ENCODE measurements at places on chromosomes 7 and 10.

DNA sequence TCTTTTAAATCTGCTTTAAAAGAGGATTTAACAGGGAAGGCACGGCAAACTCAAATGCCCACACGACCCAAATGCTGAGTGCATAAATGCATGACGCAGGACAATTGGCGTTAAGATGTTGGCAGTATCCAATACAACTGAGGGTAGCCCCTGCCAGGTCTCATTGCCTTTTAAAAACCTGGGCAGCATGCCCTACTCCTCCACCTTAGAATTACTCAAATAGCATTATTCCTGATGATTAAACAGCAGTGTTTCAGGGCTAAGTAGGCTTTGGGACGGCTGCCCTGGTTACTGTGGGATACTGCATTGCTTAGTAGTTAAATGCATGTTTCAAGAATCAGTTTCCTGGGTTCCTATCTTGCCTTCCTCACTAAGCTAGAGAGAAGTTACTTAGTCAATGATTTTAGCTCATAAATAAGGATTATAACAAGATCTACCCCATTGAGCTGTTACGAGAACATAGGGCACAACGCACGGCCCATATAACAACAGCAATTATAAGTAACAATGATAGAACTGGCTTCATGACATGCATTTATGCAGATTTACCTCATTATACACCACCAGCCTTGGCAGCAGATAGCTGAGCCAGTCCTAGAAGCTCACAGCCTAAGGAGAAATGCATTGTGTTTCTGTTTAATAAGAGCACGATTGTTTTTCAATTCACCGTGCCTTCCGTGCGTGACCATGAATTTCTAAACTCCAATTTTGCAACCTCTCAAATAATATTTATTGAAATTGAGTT lies 7.9 kb downstream of the TUBAL3 start:
- peaks cover 2% of the 10 kb centered on the region for H3K27me3 ChIP-seq
- no peaks in the 10 kb centered on the region for H3K36me3 ChIP-seq
- no peak overlapping the region for H3K27ac ChIP-seq
- H3K4me3 ChIP-seq: no peak overlapping the region
- H3K4me1 ChIP-seq: no peaks in the 10 kb centered on the region

- H3K36me3 ChIP-seq: peaks cover 8% of the 10 kb centered on the region
- H3K27me3 ChIP-seq: no peaks in the 10 kb centered on the region
- no peak overlapping the region for H3K27ac ChIP-seq
- no peak for DNase-seq
- peaks cover 11% of the 10 kb centered on the region for H3K4me1 ChIP-seq
Measured at GRCh38 chr7:27784399-27785053, 44.6 kb downstream of the TAX1BP1 start.

DNA sequence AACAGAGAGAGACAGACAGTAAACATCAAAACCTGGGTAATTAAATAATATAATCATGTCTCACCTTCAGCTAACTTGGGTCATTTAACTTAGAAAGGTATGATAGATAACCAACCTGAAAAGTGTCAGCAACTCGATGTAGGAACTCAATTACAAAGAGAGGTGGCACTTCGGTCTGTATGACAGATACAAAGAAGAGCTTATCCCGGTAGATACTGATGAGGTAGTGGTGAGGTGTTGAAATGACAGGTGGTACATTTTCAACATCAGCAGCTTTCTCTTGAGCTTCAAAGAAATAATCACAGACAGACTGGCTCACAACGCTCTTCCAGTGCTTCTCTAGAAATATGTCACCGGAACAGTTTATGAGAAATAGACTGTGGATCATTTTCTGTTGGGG lies 12.6 kb downstream of the AP3M1 start:
- no peak overlapping the region for H3K4me3 ChIP-seq
- no peaks in the 10 kb centered on the region for H3K27me3 ChIP-seq

DNA sequence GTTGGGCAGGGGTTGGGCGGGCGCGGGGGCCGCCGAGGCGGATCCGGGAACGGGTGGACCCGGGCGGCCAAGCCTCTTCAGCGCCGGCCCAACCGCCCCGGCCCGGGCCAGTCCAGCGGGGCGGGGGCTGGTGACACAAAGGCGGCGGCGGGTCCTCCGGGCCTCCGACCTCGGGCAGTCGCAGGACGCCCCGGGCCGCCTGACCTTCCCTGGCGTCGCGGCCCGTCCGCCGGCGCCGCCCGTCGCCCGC lies 54.2 kb downstream of the METTL2B start:
- H3K36me3 ChIP-seq: peaks cover 10% of the 10 kb centered on the region
- DNase-seq: peak; percentile 74

GRCh38 chr7:16460789-16461493 lies 4.6 kb downstream of the SOSTDC1 start:
- no peak for DNase-seq
- H3K4me3 ChIP-seq: no peak overlapping the region
- no peaks in the 10 kb centered on the region for H3K36me3 ChIP-seq
- H3K27ac ChIP-seq: no peak overlapping the region
- no peaks in the 10 kb centered on the region for H3K27me3 ChIP-seq
- peaks cover 16% of the 10 kb centered on the region for H3K4me1 ChIP-seq

DNA sequence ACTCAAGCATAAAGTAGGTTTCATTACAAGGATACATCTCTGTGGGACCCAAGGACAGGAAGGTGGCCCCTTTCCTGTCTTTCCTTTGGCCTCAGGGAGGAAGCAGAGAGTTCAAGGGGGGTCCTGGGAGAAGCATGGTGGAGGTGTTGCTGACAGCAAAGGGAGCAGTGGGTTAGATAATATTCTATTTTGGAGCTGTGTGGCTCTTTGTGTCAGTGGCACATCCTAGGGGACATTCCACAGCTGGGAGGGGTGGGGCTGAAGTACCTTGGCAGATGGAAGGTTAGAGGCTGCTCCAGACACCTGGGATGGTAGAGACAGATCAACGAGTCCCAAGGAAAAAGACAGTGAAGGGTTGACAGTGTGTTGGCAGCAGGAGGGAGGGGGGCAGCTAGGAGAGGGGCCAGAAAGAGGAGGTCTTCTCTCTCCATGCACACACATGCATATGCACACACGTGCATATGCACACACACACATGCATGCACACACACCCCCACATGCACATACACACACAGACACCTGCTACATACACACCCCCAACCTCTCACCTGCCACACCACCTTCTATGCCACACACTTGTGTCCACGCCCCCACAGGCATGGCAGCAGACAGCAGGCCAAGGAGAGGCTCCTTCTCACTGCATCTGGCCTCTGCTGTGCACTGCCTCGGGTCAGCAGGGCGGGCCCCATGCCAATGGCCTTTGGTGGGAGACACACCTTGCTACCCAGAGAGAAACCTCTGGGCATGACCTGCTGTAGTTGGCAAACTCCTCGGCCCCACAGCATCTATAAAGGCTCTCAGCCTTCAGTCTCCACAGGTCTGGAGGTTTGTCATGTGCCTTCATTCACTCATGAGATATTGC lies 5.6 kb upstream of the POLD2 start:
- no peak overlapping the region for H3K27ac ChIP-seq
- H3K27me3 ChIP-seq: no peaks in the 10 kb centered on the region
- H3K4me1 ChIP-seq: peaks cover 18% of the 10 kb centered on the region
- H3K36me3 ChIP-seq: peaks cover 7% of the 10 kb centered on the region

DNA sequence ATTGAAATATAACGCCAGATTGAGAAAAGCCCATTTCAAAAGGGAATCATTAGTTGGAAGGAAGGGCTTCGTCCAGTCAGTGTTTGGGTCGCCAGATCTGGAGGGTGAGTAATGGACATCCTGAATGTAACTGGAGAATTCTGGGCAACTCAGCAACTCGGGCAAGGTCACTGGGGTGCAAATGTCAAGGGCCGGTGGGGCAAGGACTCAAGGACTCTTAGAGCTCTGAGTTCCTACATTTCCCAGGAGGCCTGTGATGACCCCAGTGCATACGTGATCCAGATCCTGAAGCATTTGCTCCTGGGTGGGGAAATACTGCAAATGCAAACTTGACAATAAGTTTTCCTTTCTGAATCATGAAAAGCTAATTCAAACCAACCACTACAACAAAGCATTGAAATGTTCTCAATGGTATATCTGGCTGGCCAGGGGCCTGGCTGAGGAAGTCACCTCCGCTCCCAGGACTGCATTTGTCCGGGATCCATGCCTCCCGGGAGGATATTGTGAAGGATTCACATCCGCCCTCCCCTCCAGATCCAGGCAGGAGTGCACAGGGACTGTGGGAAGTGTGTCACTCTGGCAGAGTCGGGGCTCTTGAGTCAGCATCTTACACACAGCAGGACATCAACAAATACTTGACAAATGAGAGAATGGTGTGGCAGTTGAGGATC lies 164.0 kb downstream of the FANK1 start:
- no peak for DNase-seq
- H3K4me3 ChIP-seq: no peak overlapping the region
- no peaks in the 10 kb centered on the region for H3K36me3 ChIP-seq
- H3K4me1 ChIP-seq: peaks cover 26% of the 10 kb centered on the region
- no peak overlapping the region for H3K27ac ChIP-seq

All from progenitor cell of endocrine pancreas (in vitro differentiated cells).